ENCODE measurements at places on chromosomes 3 and 15.

DNA sequence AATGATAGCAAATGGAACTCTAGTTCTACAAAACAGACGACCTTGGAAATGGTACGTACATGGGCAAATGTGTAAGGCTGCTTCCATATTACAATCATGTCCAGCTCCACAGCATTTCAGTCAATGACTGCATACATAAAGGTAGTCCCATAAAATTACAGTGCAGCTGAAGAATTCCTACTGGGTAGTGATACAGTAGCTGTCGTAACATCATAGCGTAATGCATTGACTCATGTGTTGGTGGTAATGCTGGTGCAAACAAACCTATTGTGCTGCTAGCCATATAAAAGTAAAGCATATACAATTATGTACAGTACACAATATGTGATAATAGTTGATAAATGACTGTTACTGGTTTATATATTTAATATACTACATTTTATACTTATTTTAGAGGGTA lies 18.5 kb downstream of the TTC23 start:
- DNase-seq: no peak

- no peak for DNase-seq
Observed at GRCh38 chr3:48422272-48422671, 7.6 kb downstream of the PLXNB1 start.

DNA sequence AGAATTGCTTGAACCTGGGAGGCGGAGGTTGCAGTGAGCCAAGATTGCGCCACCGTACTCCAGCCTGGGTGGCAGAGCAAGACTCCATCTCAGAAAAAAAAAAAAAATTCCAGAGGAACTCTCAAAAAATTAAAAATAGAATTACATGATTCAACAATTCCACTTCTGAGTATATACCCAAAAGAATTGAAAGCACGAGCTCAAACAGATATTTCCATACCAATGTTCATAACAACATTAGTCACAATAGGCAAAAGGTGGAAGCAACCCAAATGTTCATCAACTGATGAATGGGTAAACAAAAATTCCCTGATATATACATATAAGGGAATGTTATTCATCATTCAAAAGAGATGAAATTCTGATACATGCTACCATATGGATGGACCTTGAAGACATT lies 16.9 kb upstream of the MORF4L1 start:
- no peak for DNase-seq

- DNase-seq: no peak
Observed at GRCh38 chr15:64141798-64142512, 9.6 kb upstream of the SNX22 start.

GRCh38 chr3:23834082-23834870 lies 28.5 kb downstream of the UBE2E1 start:
- no peak for DNase-seq

- no peak for DNase-seq
Observed at GRCh38 chr15:53573091-53573490, 186.4 kb downstream of the WDR72 start.

DNA sequence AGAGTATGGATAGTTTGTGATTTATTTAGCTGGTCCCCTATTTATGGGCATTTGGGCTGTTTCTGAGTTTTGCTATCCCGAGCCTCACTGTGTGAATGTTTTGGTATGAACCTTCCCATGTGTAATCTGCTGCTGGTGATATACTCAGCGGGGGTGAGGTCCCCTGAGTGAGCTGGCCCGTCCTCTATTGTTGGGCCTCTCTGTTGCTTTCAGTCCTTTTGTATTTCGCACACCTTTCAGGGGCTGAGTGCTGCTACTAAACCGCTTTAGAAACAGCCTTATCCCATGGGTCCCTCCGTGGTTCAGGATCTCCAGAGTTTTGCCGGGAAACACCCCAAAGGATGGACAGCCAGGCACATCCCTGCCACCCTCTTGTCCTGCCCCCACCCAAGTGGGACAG lies 94.5 kb downstream of the WNT7A start:
- DNase-seq: no peak

Data from activated CD4-positive, alpha-beta T cell treated with anti-CD3 and anti-CD28 coated beads for 24 hours (primary cell).